Globus pallidus (tissue), 1 donor: ENCODE measurements at places on chromosomes 2 and 18.

DNA sequence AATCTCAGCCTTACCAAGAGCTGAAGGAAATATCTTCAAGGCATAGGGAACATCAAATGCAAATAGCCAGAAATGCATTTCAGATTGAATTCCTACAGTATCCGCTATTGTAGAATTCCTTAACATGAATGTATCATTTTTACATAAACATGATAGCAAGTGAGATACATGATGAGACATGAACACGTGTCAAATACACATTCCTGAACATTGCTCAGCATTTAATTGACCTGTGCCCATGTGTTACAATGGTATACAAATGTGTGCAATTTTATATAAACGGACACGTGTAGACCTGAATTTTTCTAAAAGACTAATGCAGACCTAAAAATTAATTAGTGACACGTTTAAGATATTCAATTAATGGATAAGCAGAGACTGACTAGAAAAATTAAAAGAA is 133.0 kb upstream of the TLK1 start:
- no peak for DNase-seq

GRCh38 chr18:34055227-34055626 is 169.5 kb downstream of the NOL4 start:
- DNase-seq, result no peak

DNA sequence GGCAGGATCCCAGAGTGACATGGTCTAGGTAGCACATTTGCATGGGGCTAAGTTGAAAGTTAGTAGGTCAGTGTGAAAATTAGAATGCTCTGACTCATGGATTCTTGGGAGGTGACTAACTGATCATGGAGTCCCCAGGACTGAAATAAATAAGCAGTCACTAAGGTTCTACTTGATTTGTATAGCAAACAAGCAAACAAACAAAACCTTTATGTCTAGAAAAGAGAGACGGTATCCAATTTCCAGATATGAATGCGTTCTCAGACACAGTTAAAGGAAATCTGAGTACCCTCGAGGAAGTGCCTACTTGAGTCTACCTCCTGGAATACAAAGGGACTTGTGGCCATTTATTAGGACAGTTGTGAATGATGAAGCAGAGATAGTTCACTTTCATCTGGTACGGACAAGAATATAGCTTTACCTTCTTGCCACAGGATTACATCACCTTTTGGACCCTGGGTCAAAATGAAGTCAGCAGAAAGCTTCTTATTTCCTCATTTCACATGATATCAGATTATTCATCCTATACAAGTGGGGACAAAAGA is 54.3 kb upstream of the AGPS start:
- no peak for DNase-seq

GRCh38 chr2:189594305-189594704 is 13.7 kb upstream of the SLC40A1 start:
- no peak for DNase-seq

DNA sequence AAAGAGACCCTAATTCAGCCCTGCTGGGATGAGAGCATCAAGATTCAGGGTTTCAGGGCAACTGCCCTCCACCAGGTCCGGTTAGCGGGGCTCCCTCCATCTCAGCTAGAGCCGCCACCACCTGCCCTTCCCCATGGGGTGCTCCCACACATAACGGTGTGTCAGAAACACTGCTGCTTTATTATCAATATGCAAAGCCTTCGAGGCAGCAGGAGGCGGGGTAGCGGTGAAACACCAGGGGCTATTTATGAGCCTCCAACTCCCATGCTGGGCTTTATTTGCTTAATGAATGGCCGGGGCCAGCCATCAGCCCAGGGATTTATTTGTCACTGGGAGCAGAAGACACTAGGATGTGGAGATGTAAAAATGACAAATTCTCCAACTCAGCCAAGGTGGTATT is 109.8 kb downstream of the GALNT14 start:
- DNase-seq, result no peak

DNA sequence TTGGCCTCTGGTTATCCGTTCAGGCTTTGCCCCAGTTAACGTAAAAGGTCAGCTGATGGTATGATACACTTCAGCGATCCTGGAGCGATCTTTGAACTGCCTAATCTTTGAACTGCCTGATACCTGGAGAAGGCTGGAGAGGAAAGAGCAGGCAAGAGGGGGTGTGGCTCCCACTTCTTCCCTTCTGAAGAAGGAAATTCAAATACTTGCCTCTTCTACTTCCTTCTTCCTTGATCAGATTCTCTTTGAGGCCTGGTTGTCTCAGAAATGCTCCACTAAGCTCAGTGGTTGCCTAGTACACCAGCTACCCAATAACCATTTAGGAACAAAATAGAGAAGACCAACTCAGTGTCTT is 619 bp downstream of the GALM start:
- DNase-seq, result peak; percentile 23

DNA sequence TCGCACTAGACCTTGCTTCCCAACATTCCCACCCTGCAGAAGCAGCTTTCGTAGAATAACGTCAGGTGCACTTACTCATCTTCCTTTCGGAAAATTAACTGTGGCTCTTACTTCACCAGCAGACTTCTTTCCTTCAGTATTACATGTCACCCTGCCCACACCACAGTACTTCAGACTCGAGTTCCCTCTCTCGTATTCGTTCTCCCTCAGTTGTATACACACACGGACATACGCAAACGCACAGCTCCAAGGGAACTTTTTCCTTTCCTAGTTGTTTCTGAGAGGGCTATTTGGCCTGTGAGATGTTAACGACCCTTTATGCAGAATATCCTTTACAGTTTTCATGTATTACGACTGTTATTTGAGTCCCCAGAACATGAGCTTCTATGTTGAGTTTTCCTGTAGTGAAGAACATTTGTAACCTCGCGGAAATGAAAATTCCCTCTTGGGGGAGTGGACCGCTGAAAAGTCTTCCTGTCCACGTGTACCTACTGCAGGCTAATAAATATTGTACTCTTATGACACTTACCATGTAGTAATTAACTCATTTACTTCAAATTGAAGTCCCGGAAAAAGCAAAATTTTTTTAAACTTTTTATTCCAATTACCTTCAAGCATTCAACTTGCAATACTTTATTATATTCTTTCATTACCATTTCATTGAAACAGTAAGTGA is 908 bp downstream of the ERLEC1 start:
- DNase-seq, result no peak

GRCh38 chr2:212953170-212953920 is 198.1 kb downstream of the IKZF2 start:
- no peak for DNase-seq

- DNase-seq, result peak; percentile 83
These were observed 42.3 kb upstream of the ATIC start for GRCh38 chr2:215269397-215270117.

- no peak for DNase-seq
These were observed 60.6 kb downstream of the RNF144A start for GRCh38 chr2:6977786-6978185.

- DNase-seq, result no peak
These were observed 24.3 kb upstream of the STAT1 start for GRCh38 chr2:191038241-191038725.

DNA sequence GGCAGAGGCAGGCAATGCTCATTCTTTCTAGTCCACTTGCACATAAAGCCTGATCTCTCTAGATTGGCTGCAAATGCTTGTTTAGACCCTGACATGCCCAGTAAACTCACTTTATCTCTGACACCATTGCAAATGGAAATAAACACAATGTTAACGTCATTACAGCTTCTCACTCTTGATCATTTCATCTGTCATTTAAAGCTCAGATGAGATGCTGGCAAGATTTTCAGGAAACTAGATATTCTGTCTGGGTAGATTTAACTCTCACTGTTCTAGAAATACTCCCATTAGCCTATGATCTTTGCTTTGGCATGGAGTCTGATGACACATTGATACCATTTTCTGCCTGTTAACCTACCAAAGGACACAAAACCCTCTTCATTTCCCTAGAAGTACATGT is 320.7 kb upstream of the HNRNPA3 start:
- DNase-seq, result no peak

- no peak for DNase-seq
These were observed 348.3 kb downstream of the CYRIA start for GRCh38 chr2:16317211-16317830.

DNA sequence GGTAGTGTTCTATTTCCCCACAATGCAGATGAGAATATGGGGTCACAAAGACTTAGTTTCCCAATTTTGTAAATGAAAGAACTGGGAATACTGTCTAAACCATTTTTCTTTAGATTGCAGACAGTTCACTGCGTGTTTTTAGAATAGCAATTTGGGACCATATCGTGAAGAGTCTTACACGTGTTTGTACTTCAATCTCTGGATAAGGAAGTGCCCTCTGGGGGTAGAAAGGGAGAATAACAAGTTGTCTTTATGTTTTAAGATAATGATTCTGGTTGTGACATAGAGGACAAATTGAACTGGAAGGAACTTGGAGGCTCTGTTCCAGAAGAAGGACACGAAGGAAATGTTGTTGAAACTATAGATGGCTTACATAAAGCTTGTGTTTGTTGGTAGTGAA is 457.7 kb downstream of the CBLN2 start:
- DNase-seq, result peak; percentile 24

GRCh38 chr2:13654416-13654815 is 937.7 kb downstream of the TRIB2 start:
- no peak for DNase-seq

DNA sequence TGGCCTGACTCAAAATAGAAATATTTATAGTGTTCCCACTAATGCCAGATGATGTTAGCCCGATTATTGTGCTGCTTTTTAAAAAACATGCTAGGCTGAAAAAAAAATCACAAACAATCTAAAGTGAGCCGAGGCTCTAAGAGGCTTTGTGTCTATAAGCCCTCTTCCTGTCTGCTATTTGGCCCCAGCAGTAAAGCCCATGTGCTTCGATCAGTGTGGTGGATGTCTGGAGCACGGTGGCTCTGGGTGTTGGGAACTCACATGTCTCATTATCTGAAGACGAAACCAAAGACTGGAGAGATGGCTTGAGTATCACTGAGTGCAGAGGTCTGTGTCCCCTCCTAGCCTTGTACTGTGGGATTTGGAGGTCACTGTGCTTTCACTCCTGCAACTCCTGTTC is 55.1 kb downstream of the INO80C start:
- no peak for DNase-seq

- DNase-seq, result no peak
These were observed 175.2 kb downstream of the METTL4 start for GRCh38 chr18:2396162-2396505.

GRCh38 chr2:44170311-44170717 is 1.6 kb downstream of the PPM1B start:
- peak; percentile 61 for DNase-seq
